ENCODE measurements at places on chromosomes 5 and 9. TPM values are rescaled to one million over a fixed set of nuclear protein-coding genes. Genes with fewer than 3 reads are reported as not detected.

The CCL27 gene
- total RNA-seq, result 0.29 TPM

The PIGO gene
- total RNA-seq, result 27.7 TPM

The LRRC8A gene
- 24.7 TPM for total RNA-seq

The VLDLR gene
- total RNA-seq, result 10.1 TPM

The CACNA1B gene
- total RNA-seq, result not detected

The TYRP1 gene
- total RNA-seq, result not detected

The SHC3 gene
- total RNA-seq, result not detected

The TMCO6 gene
- 35.3 TPM for total RNA-seq

The RNF183 gene
- total RNA-seq, result not detected

The KCNN2 gene
- not detected for total RNA-seq

The GAS1 gene
- total RNA-seq, result 0.34 TPM

The PCDHAC1 gene
- not detected for total RNA-seq

The PKN3 gene
- total RNA-seq, result 10.2 TPM

The TXNDC8 gene
- total RNA-seq, result not detected

The AGXT2 gene
- total RNA-seq, result not detected

The SNCAIP gene
- not detected for total RNA-seq

The RGMB gene
- 4.4 TPM for total RNA-seq

The MARCOL gene
- total RNA-seq, result not detected

The ARHGEF28 gene
- not detected for total RNA-seq

The OTP gene
- not detected for total RNA-seq

The PCDHGA9 gene
- not detected for total RNA-seq

The SLC4A9 gene
- total RNA-seq, result not detected

The FBXW11 gene
- total RNA-seq, result 60.5 TPM

The CAPSL gene
- total RNA-seq, result 0.27 TPM

The F2RL1 gene
- 2.8 TPM for total RNA-seq

The ECM2 gene
- total RNA-seq, result not detected

The SYK gene
- 0.08 TPM for total RNA-seq

The TMEM232 gene
- total RNA-seq, result 1.1 TPM

The MCCC2 gene
- total RNA-seq, result 63.7 TPM

The HK3 gene
- 0.06 TPM for total RNA-seq

The PTGER4 gene
- total RNA-seq, result 42.0 TPM

The PCDHGB5 gene
- total RNA-seq, result 0.19 TPM

The OBP2B gene
- total RNA-seq, result not detected

The ROPN1L gene
- total RNA-seq, result 0.29 TPM

The TAF11L10 gene
- total RNA-seq, result not detected

Measured in activated CD8-positive, alpha-beta memory T cell treated with anti-CD3 and anti-CD28 coated beads for 36 hours (primary cell).